GM20000 (cell line): ENCODE measurements at places on chromosomes 4 and X.

DNA sequence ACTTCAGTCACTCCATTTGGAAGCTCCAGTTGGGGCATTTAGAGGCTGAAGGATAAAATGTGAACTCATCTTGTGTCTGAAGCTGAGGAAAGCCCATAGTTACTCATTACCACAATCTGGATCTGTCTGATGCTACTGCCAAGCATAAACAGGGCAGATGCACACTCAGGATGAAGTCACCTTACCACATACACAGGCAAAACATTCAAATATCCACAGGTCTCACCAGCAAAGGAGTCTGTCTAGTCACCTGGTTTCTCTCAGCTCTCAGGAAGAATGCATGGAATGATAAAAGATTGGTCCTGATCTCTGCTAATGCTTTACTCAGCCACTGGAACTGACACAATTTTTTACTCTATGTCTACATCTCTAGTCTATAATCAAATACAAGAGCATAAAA is 13.0 kb upstream of the ODAPH start:
- DNase-seq = no peak

- DNase-seq = no peak
Observed at GRCh38 chr4:19711871-19712270, 539.8 kb upstream of the SLIT2 start.

DNA sequence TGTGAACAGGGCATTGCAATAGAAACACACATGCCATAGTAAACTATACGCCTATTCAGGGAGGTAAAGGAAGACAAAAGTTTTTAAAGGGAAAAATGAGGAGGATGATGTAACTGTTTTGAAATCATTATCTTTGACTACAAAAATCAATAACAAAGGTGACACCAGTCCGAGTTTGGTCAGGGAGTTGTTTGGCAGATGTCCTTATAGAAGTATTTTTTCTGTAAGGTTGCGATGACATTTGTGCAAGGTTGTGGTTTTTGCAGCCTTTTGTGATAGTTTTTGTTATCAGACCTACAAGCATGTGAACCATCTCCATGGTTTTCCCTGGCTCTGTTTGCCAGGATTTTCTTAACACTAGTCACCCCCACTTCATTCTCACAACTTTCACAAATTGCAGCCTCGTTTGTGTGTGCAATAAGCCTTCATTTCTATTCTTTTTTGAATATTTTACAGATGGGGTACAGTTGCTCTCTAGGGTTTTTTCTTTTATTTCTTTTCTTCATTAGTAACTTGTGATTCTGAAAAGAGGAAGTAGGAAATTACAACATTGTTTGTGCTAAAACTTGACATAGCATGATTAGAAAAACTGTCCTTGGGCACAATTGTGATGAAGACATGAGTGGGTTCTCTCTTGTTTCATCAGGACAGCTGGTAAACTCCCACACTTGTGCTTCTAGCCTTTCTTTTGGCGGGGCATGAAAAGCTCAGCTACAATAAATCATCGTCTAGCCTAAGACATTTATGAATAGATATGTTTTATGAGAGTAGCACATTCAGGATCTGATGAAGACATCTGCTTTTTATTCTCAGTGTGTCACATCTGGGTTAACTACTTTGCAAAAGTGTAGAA is 60.2 kb upstream of the PNPLA4 start:
- DNase-seq = no peak

- no peak for DNase-seq
Observed at GRCh38 chrX:156000361-156000926, 2.9 kb downstream of the IL9R start.

- DNase-seq = no peak
Observed at GRCh38 chr4:870951-871350, 45.0 kb upstream of the CPLX1 start.
